RWPE1 (cell line): ENCODE measurements at places on chromosomes 1 and 21.

DNA sequence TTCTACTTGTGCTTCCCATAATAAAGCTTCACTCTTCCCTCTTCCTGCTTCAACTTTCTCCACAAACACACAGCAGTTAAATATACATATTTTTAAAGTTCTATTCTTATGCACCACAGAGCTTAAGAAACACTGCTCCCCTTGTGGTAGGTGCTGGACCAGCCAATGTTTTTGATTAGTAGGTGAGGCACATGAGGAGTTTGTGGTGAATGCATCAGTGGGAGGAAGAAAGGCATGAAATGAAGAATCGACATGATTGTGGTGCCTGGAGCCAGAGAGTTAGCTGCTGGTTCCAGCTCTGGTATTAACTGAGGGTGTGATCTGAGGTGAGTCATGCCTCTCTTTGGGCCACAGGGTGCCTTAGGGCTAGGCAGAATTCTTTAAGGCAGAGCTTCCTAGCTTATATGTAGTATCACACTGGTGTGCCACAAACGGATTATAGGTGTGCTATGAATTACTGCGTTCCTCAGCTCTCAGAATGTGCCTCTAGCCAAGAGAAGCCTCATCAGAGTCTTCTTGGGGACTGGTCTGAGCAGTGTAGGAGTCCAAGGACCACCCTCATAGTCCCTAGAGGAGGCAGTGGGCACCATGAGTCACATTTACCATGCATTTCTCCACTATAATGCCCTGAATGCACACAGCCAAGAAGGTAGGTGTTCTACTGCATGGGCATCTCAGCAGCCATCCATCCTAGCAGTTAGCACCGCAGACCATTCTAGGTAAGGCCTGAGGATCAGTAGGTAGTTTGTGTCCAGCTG lies 97.4 kb upstream of the SGIP1 start:
- peak; percentile 71 for DNase-seq

GRCh38 chr21:45634511-45635183 lies 8.9 kb upstream of the PCBP3 start:
- no peak for DNase-seq

GRCh38 chr1:169528215-169529067 lies 42.7 kb upstream of the SLC19A2 start:
- DNase-seq: no peak

DNA sequence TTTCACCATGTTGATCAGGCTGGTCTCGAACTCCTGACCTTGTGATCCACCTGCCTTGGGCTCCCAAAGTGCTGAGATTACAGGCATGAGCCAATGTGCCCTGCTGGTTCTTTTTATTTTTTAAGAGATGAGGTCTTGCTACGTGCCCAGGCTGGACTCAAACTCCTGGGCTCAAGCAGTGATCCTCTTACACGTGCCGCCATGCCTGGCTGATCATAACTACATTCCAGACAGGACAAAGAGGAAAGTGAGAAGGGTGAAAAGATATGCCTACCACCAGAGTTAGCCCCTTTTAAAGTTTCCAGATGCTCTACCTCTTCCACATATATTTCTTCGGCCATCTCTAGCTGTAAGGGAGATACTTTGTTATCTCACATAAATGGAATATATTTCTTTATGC lies 79.7 kb upstream of the SOX13 start:
- DNase-seq: no peak
